Right lobe of liver (tissue), 6 donors: ENCODE measurements at places on chromosomes 7 and 10.

DNA sequence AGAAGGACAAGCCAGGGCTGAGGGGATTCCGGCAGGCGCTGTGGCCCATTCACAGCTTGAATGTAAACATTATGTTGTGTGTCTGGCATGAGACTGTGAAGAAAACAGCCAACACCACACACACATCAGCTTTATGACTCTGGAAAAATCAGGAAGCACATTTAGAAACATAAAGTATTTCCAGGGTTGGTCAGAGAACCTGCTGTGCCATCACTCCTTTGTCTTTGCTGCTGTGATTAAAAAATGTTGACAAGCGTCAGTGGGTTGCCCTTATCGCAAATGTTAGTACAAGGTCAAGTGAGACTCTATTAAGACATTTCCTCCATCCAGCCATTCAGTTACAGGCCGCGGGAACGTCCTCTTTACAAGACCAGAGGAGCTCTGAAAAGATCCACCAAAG is 95.4 kb downstream of the TAX1BP1 start:
- no peak for DNase-seq

DNA sequence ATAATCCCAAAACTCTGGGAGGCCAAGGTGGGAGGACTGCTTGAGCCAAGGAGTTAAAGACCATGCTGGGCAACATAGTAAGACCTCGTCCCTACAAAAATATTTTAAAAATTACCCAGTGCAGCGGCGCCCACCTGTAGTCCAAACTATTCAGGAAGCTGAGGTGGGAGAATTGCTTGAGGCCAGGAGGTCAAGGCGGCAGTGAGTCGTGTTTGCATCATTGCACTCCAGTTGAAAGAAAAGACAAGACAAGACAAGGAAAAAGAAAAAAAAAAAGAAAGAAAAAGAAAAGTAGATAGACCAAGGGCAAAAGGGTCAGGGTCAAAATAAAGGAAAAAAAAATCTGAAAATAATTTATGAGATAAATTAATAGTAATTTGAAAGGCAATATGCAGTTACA is 5.8 kb downstream of the ANXA7 start:
- DNase-seq: no peak

DNA sequence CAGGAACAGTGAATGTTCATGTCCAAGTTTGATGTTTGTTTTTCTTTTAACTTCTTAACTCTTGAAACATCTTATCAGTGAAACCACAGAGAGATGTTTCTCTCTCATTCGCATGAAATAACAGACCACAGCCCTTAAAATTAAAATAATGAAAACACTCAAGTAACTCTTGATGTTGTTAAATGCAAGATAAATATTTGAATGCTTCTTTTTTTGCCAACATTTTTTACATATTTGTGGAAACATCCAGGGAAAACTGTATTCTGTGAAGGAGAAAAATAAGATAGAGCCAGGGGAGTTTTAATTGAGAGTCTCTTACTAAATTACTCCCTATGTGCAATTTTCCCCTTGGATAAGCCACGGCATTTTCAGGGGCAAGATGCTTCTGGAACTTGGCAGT is 361.8 kb upstream of the MGMT start:
- no peak for DNase-seq

DNA sequence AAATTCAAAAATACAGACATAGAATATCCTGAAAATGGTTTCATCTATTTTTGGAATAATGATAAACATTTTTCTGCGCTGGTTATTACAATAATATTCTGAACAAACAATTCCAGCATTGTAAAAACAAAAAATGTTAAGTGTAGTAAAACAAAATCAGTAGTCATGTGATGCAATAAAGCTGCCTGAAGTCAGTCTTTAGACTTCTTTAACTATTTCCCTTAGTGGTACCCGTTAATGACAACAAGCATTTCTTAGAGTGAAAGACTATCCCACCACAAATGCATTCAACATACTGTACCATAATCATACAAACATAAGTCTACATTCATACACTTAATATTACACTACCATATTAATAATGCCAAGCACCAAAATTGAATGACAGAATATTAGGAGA is 1.6 kb downstream of the SKAP2 start:
- DNase-seq: no peak

GRCh38 chr10:5284311-5285057 is 80.3 kb upstream of the UCN3 start:
- DNase-seq: no peak

- no peak for DNase-seq
Measured at GRCh38 chr10:17003651-17004286, 125.8 kb downstream of the CUBN start.

- DNase-seq: no peak
Measured at GRCh38 chr10:344582-345200, 209.4 kb downstream of the ZMYND11 start.

GRCh38 chr7:36589391-36589790 is 134.9 kb downstream of the AOAH start:
- no peak for DNase-seq

GRCh38 chr10:104509981-104510380 is 131.1 kb upstream of the SORCS3 start:
- DNase-seq: no peak

GRCh38 chr10:43160046-43160920 is 22.0 kb downstream of the CSGALNACT2 start:
- DNase-seq: no peak

- DNase-seq: no peak
Measured at GRCh38 chr10:124416733-124417132, 2.0 kb downstream of the OAT start.

- no peak for DNase-seq
Measured at GRCh38 chr7:141119187-141119586, 45.3 kb downstream of the TMEM178B start.

DNA sequence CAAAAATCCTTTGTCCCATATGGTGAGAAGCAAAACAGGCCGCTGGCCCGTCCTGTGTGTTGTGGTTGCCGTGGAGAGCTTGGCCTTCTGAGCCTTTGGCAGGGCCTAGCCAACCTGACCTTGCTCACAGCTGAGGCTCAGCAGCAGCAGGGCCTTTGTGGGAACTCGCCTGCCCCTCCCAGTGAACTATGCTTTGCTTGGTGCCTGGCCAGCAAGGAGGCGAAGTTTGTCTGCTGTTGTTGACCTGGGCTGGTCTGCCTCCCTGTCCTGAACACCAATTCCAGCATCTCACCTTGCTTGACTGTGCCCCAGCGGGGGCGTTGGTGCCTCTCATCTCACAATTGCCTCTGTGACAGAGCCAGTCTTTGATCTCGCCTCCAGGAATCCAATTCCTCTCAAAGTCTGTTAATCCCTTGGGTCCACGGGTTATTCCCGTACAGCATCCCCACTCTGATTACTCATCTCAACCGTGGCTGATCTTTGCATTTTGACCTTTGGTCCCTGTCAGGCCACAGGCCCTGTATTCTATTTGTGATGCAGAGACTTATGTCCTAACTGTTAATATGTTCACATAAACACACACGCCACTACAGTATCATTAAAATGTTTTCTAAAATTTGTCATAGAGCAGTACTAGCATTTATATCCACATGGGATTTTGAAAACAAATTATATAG is 22.6 kb downstream of the EPDR1 start:
- peak; percentile 87 for DNase-seq

DNA sequence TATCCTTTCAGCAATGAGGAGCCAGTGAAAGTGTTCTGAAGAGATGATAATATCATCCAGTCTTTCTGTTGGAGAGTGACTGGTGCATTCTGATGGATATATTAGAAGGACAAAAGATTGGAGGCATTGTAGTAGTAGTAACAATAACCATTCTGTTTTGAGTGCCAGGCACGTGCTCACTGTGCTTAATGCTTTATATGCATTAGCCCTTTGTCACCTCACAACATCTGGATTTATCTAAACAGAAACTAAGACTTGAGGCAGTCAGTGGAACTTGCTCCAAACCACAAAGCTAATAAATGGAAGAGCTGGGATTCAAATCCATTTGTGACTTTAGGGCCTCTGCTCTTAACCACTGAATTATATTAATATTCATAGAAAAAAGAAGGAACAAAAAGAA is 84.5 kb upstream of the OIT3 start:
- no peak for DNase-seq

GRCh38 chr7:151642746-151643145 is 123.1 kb upstream of the RHEB start:
- DNase-seq: no peak

DNA sequence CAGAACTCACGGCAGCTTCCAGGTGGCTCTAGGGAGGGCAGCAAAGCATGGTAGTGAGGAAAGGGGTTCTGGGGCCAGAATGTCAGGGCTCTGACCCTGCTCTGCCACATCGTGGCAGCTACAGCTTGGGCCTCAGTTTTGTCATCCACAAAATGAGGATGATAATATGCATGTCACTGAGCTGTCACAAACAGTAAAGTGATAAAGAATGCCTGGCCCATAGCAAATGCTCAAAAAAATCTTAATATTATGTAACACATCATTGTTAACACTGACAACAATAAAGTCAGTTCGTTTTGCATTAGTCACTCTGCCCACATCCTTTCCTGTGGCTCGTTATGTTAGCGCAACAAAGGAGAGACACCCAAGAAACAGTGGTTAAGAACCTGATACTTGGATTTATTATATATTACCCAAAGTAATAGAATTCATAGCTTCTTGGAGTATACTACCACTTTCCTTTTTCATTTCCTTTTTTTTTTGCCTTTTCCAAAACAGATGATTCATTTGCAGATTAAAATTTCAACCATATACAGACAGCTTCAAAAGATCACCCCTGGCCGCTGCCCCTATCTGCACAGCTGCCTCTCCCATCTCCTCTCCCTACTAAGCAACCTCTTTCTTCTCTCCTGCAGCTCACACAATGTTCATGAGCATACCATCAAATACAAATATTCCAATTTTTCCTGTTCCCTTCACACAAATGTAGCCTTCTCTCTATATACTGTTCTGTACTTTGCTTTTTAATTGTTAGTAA is 45.5 kb upstream of the DDC start:
- DNase-seq: no peak

GRCh38 chr10:37992083-37992482 is 15.6 kb upstream of the ZNF25 start:
- DNase-seq: no peak

DNA sequence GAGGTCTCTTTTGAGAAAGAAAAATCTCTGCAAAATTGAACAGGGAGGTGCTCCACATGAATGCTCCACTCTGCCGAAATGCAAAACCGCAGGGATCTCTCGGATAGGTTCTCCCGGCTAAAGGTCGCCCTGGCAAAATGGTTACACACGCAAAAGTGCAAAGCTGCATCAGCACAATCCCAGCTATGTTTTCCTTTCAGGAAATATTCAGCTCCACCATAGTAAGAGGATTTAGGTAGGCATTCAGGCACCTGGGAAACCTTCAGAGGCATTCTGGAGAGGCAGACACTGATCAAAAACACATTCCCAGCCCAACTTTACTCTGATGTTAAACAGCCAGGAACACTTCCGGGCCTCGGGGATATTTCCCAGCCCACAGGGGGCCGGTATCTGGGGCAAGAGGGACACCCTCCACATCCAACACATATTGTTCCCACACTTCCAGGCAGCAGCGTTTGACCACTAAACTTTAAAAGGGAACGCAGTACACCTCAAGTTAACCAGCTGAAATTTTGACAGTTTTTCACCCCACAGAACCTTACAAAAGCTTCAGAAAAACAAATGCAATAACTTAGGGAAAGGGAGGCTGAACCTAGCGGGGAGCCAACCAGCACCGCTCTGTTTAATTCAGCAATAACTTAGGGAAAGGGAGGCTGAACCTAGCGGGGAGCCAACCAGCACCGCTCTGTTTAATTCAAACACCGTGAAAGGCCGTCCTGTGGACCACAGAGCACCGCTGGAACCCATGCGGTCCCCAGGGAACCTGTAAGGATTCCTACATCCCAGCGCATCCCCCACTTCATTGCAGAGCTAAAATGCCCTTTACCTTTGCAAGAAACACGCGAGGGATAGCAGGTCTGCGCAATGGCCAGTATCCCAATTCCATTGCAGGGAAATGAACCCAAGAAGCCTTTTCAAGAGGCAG is 45.9 kb downstream of the TNS3 start:
- no peak for DNase-seq

DNA sequence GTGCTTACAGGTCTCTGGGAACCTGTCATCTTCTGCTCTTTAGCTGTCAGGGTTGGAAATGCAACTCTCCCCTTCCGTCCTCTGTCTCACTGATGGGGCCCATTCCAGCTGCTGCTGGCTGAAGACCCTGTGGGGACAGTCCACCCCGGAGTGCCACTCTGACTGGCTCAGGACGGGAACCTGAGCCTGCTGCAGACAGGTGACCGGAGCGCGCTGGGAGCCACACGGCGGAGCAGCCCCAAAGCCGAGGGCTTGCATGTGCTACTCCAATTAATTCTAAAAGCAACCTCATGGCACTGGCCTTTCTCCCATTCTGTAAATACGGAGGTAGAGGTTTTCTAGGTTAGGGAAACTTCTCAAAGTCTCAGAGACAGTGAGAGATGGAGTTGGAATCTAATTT is 223.5 kb upstream of the PITRM1 start:
- no peak for DNase-seq

DNA sequence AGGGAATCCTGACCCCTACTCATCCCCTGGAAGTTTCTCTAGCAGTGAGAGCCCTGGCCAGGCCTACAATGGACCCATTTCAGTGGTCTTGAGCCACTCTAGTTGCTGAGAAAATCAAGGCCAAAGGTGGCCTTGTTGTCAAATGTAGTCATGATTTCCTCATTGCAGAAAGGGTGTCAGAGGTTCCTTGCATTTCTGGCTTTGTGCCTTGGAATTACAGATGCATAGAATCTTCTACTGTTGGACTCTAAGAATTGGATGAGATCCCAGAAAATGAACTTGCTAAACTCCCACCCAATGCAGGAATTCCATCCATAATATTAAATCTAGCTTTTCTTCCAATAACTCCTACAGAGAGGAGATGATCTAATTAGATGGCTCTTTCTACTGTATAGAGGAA is 12.2 kb downstream of the CPA2 start:
- DNase-seq: no peak

DNA sequence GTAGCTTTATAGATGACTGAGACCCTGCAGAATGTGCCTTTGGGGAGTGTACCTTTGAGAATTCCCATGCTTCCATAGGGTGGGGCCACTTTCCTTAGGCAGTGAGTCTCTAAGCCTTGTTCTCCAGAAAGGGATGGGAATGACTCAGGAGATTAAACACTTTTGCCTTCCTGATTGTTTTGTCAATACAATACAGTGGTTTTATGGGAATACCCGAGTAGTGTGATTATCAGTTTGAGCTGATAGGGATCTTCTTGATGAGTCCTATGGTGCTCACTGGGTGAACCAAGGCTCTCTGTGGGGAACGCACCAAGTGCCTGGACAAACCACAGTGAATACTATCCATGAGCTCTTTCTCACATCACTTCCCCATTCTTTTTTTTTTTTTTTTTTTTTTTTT is 6.3 kb downstream of the MYOF start:
- DNase-seq: no peak

DNA sequence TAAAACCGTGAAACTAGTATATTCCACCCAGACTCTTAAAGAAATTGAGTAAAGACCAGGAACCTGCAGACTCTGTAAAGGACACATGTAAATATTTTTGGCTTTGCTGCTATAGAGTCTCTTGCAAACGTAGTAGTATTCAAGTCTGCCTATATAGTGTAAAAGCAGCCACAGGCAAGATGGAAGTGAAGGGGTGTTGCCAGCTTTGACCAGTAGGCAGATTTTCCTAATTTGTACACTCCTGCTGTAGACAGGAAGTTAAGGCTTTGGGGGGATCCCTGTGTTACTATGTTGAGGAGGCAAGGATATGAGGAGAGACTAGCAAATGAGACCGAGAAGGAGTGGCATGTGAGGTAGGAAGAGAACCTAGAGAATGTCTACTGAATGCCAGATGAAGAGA is 27.7 kb downstream of the WAC start:
- DNase-seq: no peak
